ENCODE measurements at places on chromosomes 4 and X. TPM values are rescaled to one million over a fixed set of nuclear protein-coding genes. Genes with fewer than 3 reads are reported as not detected.

GLUD2 gene
- 3.7 TPM for total RNA-seq

USP51 gene
- total RNA-seq = 1.6 TPM

VCX gene
- total RNA-seq = not detected

PAK3 gene
- total RNA-seq = 4.7 TPM

SPP1 gene
- total RNA-seq = 156 TPM

SPANXN3 gene
- total RNA-seq = not detected

KIAA1210 gene
- not detected for total RNA-seq

HSFX4 gene
- total RNA-seq = not detected

FAM114A1 gene
- 57.4 TPM for total RNA-seq

GATA1 gene
- 1.6 TPM for total RNA-seq

TRIM75 gene
- total RNA-seq = under 0.01 TPM

PGAM4 gene
- total RNA-seq = not detected

BBS7 gene
- 9.4 TPM for total RNA-seq

All from skeletal muscle tissue (tissue), 5 donors.